ENCODE measurements at places on chromosomes 6 and 20.
A peak's percentile ranks its signal among the peaks of the same experiment; 100 is the strongest.

DNA sequence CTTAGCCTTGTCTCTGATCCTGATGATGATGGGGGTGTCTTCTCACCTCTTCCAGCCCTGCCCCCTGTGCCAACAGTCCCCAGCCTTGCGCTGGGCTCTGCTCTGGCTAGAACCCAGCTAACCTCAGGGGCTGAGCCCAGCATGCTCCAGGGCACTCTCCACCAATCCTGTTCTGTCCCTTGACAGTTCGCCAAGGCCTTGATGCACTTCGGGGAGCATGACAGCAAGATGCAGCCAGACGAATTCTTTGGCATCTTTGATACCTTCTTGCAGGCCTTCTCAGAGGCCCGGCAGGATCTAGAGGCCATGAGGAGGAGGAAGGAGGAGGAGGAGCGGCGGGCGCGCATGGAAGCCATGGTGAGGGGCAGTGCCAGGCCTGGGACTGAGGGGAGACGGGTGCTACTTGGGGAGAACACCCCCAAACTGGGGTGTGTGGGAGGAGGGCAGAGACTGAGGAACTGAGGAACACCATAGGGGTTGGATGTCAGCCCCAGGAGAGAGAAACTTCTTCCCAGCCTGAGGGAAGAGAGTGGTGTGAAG is 33.1 kb downstream of the MOCS1 start:
- DNase-seq = no peak

GRCh38 chr6:138038142-138038870 is 68.9 kb downstream of the PERP start:
- no peak for DNase-seq

- DNase-seq = no peak
These were observed 258.1 kb downstream of the TAF4 start for GRCh38 chr20:61807471-61808160.

DNA sequence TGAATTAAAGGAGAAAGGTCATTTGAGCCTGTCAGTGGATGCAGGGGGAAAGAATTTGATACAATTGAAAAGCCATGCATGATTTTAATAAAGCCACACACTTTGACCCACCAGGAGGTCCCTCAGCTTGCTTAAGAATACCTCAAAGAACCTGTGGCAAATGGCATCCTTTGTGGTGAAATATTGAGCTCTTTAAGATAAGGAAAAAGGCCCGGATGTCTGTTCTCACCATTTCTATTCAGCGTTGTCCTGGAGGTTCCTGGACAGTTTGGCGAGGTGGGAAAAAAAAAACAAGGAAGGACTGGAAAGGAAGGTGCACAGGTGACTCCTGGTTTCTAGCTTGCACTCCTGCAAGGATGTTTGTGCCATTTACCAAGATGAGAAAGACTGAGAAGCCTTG is 91.0 kb downstream of the TOX2 start:
- DNase-seq = no peak

DNA sequence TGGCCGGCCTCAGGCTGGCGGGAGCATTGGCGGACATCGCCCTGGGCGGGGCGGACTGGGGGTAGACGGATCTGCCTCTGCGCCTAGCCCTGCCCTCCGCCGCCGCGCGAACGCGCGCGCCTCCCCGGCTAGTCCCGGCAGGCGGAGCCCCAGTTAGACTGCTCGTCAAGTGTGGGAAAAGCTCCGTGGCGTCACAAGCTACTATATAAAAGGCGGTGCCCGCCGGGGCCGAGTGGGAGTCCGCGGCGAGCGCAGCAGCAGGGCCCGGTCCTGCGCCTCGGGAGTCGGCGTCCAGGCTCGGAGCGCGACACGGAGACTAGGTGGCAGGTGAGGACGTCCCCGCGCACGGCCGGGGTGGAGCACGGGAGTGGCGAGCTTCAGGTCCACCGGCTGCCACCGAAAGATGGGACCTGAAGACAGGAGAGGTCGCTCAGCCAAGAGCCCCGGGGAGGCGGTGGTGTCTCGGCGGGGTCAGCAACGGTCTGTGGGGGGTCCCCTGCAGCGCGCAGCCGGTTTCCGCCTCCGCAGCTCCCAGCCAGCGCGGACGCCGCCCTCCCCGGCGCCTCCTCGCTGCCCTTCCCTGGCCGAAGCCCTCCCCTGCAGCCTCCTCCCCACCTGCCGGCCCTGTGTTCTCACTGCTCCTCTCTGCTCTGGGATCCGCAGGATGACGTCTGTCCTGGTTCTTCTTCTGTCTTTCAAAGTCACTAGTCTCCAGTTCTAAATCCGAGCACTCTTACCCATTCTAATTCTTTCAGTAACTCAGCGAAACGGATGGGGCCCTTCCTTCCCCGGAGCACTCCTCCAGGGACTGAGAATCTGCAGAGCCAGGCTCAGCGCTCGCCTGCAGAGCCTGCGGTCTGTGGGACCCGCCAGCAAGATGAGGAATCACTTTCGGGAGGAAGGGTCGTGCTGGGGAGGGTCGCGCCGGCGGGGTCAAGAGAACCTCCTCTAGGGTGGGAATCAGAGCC is 4.3 kb upstream of the RIPK1 start:
- DNase-seq = peak; percentile 56

DNA sequence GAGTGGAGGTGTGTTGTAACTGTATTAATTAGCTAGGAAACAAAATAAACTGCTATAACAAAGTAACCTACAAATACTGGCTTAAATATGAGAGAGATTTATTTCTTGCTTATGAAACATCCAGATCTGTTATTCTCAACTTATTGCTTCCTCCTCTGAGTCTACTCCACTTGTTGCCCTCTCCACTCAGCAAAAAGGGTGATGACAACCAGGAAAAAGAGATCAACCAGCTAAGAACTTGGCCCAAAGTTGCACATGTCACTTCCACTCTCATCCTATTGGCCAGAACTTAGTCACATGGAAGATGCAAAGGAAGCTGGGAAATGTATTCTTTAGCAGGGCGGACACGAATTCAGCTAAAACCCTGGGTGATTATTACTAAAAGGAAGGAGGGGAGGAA is 5.2 kb upstream of the TP53RK start:
- no peak for DNase-seq

GRCh38 chr20:25047766-25048165 is 10.2 kb downstream of the ACSS1 start:
- DNase-seq = no peak

GRCh38 chr20:20167698-20168097 is 115.4 kb downstream of the CFAP61 start:
- no peak for DNase-seq

GRCh38 chr20:2521369-2522305 is 12.9 kb upstream of the ZNF343 start:
- DNase-seq = no peak

GRCh38 chr20:61159957-61160686 is 91.9 kb upstream of the CDH4 start:
- no peak for DNase-seq

DNA sequence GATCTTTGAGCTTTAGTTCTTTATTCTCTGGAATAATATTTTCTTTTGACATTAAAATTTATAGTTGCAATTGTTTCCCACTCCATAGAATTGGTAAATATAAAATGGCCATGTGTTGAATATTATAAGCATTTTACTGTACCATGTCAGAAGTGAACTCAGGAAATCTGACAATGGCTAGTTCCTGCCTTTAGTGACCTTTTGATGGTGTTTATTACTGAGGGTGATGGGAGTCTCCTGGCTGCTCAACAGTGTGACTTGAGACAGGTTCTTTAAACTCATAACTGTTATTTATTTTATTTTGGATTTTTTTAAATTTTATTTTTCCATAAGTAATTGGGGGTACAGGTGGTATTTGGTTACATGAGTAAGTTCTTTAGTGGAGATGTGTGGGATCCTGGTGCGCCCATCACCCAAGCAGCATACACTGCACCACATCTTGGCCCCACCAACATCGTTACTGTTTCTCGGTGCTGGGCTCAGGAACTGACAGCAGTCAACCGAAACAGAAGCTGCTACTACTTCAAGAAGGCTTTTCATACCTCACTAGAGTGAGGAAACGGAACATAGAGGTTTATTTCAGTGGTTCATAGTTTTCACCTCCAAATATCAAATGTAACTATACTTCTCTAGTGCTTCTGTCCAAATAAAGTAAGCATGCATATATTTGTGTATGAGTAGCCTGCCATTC is 90.4 kb downstream of the PLEKHG1 start:
- no peak for DNase-seq

- no peak for DNase-seq
These were observed 5.4 kb downstream of the FBXO30 start for GRCh38 chr6:145809211-145809610.

DNA sequence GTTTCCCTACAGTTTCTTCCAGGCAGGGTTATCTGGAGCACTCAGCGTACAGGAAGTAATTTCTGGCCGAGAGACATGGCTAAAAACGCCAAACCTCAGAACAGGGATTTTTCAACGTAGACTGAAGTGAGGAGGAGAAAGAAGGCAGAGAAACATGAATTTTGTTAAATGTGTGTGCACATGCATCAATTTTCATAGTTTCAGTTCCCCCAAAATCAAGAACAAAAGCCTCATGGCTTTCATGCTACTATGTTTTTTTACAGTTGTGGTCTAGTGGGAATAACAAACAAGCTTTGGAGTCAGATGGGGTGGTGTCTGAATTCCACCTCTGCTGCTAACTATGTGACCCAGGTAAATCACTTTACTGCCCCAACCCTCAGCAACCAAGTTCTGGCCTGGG is 4.9 kb downstream of the TOMM34 start:
- no peak for DNase-seq

GRCh38 chr20:58440021-58440767 is 51.2 kb downstream of the VAPB start:
- DNase-seq = no peak

DNA sequence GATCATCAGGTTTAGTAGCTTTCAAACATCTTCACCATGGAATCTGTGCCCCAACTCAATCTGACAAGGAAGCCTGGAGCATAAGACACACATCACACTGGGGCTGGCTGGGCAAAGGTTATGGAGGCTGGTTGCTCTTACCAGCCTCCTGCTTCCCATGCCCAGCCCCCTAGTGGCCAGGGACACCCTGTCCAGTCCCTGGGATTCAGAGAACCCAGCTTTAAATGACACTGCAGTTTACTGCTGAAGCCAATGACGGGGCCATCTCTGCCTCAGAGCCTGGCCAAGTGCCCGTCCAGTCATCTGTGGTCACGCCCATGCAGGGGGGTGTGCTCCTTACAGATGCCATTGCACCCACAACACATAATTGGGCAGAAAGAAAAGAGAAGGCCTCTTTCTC is 272.9 kb downstream of the SMOC2 start:
- DNase-seq = no peak

DNA sequence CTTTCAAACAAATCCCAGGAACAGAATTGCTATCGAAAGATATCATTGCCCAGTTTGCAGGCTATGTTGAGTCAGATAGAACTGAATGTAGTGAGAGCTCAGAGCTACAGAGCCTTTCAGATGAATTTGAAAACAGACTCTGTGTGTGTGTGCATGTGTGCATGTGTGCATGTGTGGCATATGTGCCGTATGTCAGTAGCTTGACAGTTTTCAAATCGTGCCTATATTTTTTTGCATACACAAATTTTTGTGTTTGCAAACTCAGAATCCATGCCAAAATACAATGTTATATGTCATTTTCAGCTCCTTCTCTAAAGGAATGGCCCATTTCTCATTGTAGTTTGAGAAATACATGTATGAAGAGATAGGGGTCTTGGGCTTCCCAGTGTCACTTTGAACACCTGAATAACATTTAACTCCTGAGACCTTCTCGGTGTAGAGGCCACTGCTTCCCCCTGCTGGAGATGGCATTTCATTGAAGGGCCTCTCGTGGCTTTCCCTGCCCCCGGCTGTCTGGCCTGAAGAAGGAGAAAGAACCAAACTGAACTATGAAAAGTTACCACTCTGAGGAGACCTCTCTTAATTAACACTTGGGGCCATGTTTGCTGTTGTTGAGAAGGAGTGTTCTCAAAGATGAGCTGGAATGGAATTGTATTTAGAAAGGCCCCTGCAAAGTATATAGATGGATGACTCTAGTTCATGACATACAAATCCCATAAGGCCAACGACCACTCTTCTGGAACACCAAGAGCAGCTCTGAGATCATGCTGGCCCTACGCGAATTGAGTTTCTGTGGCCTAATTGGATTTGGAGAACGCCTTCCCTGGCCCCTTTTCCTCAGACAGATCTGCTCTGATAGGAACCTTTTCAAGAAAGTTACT is 58.7 kb downstream of the VAPB start:
- DNase-seq = no peak

DNA sequence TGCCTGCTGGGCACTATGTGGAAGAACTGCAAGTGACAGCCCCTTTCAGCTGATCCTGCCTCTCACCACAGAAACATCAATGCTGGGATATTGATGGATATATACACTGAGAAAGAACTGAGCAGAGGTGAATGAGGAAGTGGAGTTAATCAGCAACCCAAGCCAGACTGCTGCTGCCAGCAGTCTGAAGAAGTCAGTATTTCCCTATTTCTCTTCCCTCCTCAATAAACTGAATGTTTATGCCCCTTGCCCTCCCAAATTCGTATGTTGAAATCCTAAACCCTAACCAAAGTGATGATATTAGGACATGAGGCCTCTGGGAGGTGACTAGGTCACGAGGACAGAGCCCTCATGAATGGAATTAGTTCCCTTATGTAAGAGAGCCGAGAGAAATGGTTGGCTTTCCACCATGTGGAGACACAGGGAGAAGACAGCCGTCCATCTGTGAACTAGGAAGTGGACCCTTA is 76.3 kb downstream of the CDK19 start:
- DNase-seq = no peak

GRCh38 chr20:48064929-48065328 is 279.6 kb upstream of the SULF2 start:
- peak; percentile 96 for DNase-seq

DNA sequence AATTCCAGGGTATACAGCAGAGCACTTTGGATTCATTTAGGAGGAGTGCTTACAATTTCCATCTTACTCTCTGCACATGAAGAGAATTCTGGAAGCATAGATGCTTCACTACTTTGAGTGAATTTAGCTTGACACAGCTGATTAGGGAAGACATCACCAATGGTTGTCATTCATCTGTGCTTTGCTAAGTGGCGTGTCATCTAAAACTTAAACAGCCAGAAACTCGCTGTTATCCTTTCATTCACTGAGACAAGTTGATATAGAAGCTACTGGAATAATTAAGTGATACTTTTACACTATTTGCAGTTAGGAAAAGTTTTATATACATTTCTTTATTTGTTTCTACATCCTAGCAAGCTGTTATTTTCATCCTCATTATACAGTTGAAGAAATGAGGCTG is 635.3 kb upstream of the FLRT3 start:
- DNase-seq = no peak

DNA sequence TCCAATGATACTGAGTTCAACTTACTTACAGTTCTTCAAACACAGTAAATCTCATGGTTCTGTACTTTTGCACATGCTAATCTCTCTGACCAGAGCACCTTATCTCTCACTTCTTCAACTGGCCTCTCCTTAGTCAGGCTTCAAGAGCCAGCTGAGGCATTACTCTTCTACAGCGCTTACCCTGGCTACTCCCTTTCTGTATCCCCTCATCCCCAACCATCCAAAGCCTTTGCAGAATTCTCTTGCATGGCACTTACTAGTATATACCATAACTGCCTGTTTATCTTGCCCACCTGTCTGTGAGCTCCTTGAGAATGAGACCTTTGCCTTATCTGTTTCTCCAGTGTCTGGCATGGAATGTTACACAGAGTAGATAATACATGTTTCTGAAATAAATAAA is 49.2 kb downstream of the SESN1 start:
- no peak for DNase-seq

Measured in epithelial cell of proximal tubule (primary cell).